ENCODE measurements at places on chromosomes 12 and 14.

GRCh38 chr12:41777064-41777790, 367.4 kb downstream of the GXYLT1 start:
- no peak for DNase-seq

DNA sequence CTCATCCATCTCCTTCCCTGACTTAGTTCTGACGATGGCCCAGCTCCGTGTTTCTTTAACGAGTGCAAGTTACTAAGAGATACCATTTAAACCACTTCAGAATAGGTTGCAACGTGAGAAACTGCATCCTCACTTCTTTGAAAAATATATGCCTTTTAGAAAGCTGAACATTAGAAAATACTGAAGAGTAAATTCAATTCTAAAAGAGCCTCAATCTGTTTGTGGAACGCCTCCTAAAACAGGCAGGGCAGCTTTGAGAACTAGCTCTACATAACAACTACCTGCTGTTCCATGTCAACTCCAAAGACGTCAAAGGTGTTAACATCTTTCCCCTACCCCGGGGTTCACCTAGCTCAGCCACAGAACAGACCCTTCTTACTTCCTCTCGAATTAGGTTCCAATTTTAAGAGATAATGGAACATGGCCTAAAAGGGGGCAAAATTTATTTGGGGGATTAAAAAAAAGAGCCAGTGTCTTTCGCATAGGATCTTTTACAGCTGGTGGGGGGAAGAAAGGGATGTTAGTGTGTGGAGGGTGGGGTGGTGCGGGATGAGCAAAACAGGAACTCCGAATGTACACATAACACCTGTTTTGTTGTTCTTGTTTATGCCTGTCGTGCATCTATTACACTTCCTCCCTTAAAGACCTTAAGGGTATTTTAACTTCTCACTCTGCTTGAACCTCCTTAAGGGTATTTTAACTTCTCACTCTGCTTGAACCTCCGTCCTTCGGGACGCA, 3.3 kb downstream of the BHLHE41 start:
- DNase-seq: no peak

DNA sequence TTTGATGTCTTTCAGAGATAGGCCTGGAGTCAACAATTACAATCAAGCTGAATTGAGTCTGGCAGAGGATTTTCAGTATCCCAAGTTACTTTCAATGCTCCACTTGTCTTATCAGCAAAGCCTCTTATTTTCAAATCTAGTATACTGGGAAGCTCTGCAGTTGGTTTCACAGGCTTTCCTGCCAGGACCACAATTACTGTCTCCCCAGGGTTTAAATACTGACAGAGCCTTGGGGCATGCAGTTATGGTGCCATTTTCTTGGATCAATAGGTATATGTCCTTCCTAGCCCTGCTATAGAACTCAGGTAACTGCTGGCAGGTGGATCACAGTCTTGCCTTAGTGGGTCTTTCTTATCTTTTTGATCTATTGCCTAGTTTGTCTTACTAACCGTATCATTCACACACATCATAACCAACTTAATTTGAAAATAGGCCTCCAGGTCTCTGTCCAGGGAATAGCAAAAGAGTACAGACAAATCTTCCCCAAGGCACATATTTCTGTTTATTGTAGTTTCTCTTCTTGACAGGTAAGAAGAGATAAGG, 22.4 kb upstream of the RNU6-8 start:
- no peak for DNase-seq

- peak; percentile 43 for DNase-seq
Measured at GRCh38 chr12:29901585-29901984, 117.8 kb upstream of the TMTC1 start.

- no peak for DNase-seq
Measured at GRCh38 chr12:114030451-114030850, 64.3 kb upstream of the RBM19 start.

DNA sequence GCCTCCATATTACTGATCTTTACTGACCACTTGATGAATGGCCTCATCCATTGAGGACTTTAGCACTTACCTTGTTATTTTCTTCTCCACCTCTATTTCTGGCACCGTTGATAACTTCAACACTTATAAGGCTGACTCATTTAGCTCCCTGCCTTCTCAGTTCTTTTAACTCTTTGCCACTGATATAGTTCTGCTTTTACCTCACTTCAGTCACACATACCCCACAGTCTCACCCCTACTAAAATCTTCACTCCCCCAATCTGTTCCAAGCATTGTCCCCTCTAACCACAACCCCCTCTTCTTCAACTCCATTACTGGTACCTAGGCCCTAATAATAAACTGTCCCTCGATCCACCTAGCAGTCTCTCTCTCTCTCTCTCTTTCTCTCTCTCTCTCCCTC, 141.0 kb downstream of the PAH start:
- DNase-seq: no peak

All from iPS DF 6.9 (cell line).